ENCODE measurements at places on chromosomes 4 and X. TPM values are rescaled to one million over a fixed set of nuclear protein-coding genes. Genes with fewer than 3 reads are reported as not detected.

DNA sequence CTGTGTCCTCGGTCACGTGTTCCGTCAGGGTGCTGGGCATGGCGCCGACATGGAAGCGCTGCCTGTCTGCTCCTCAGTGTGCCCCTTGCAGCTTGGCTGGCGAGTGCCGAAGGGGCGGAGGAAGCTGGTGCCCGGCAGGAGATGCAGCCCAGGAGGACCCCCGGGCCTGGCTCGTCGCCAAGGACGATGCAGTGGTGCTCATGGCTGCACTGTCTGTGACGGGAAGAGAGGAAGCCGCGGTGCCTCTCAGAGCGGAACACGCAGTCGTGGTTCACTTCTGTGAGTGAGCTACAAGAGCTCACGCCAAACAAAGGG lies 38.1 kb downstream of the FGFRL1 start:
- no peak for DNase-seq

DNA sequence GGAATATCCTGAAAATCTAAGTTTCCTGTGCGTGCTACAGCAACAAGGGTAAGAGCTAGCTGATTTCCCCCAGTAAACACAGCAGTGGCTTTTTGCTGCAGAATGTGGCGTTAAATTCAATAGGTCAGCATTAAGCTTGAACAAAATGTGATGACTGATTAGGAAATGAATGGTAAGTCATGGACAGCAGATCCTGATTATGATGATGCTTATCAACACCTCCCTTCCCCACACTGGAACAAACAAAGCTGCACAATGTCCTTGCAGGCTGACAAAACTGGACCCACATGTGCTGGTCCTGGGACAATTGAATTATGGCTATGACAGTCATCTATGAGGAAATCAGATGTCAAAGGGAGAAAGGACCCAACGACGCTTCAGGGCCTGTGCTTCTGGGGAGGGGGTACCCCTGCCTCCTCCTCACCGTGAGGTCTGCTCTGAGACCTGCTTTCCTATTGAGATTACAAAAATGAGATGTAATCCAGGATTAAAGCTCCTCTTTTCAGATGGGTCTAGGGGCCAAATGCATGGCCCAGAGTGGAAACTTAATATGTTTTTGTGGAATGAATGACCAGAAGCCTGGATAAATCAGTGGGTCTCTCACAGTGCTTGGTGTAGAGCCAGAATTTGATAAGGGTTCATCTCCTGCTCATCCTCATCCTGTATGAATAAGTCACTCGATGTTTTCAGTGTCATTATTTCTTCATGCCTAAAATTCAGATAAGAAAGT lies 32.0 kb upstream of the BOD1L1 start:
- DNase-seq, result no peak

- DNase-seq, result no peak
Observed at GRCh38 chrX:29233592-29234183, 646.4 kb downstream of the IL1RAPL1 start.

DNA sequence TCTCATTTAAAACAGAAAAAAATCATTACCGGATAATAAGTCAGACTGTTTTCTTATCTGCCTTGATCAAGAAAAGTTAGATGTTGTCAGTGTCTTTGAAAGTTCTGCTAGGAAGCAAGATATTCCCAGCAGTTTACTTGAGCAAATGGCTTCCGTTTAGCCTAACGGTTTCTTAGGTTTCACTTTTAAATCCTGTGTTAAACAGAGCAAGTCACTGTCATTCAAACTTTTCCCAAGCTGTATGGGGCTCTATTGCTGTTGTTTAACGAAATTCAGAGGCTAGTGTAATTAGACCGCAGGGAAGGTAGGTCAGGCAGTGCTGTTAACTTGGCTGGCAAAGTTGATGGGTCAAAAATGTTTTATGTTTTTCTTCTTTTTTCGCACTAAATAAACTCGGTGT lies 80.3 kb upstream of the NEIL3 start:
- DNase-seq, result no peak

DNA sequence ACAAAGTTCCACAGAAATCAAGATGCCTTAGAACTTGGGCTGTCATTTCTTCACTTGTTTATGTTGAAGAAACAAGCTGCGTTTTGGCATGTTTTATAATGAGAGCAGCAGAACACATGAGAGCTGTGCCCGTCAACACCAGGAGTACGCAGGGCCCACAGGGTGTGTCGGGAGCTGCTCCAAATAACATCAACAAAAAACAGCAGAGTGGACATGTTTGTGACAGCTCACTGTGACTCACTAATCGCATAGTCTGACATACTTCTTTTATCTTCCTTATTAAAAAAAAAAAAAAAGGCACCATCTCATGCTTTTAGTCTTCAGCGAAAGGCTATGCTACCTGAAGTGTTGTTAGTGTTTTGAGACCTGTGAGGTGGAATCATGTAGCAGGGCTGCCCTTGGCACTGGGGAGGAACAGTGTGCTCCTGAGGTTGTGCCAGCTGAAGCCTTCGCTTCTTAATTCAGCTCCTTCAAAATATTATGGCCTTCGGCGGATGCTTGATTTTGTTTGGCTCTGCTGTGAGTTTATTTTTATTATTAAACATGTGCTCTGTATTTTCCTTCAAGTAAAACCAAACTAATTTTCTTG lies 32.8 kb downstream of the FHDC1 start:
- no peak for DNase-seq

- no peak for DNase-seq
Observed at GRCh38 chrX:10133980-10134676, 22.6 kb upstream of the CLCN4 start.

DNA sequence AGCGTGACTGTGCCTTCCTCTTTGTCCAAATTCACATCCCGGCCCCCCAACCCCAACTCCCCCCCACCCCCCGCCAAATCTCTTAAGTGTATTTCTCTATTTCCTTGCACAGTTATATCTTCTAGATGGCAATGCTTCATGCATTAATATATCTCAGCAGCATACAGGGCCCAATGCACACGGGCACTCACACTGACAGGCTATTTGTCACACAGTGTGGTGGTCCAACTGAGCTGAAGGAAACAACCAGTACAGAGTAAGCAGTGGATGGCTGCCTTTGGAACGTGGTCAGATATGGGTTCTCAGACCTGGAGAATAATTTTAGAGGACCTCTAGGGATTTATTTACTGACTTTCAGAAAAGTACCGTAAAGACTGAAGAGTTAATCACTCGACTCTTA lies 681 bp downstream of the EXOC1 start:
- DNase-seq, result no peak

DNA sequence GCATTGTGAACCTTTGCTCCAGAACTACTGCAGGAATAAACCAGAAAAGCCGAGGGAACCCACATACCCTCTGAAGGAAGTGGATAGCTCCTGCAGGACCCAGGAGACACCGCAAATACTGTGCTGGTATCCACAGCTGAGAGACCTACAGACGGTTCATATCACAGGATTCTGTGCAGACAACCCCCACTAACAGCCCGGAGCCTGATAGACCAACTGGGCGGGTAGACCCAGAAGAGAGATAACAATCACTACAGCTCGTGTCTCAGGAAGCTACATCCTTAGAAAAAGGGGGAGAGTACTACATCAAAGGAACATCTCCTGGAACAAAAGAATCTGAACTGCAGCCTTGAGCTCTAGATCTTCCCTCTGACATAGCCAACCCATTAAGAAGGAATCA lies 150.8 kb downstream of the FRAS1 start:
- peak; percentile 9 for DNase-seq

GRCh38 chr4:20428436-20429160 lies 176.9 kb downstream of the SLIT2 start:
- no peak for DNase-seq

GRCh38 chr4:140642674-140643437 lies 74.1 kb upstream of the UCP1 start:
- no peak for DNase-seq

- no peak for DNase-seq
Observed at GRCh38 chr4:15510961-15511360, 41.3 kb downstream of the CC2D2A start.

DNA sequence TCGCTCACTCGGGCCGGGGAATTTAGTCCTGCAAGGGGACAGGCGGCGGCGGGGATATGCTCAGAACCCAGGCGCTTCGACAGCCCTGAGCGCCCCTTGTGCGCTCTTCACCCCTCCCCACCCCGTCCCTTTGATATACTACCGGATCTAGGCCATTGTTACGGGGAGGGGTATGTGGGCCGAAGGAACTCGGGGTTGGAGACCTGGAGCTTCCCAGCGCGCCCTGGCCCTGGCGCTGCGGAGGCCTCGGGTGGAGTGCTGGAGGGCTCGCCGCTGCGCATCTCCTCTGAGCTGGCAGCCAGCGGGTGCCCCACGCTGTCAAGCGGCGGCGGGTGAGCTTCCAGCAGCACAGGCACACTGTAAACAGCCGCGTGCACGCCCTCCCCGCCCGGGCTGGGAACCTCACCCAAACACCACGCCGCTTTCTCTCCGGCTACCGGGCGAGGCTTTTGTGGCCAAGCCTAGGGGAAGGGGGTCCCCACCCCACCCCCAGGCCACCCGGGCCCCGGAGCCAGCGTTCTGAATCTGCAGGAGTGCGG lies 54.5 kb upstream of the BCOR start:
- DNase-seq, result no peak

CCNI gene
- 116 TPM for total RNA-seq

RAB39B gene
- not detected for total RNA-seq

DNA sequence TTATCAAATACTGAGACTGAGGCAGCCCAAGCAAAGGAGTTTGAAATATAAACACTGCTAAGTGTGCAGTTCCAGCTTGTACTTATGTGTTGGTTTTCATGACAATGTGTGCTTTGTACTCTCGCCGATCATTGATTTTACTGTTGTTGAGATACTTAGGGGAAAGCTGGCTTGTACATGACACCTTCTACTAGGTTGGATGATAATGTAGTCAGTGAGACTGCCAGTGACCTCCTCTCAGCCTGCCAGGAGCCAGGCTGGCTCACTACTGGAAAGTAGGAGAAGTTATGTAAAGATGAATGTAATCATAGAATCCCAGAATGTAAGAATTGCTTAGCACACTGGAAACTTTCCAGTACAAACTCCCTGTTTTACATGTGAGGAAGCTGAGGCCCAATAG lies 132.0 kb downstream of the AFF2 start:
- DNase-seq, result no peak

GRCh38 chrX:153900831-153901752 lies 3.4 kb upstream of the AVPR2 start:
- DNase-seq, result no peak

DNA sequence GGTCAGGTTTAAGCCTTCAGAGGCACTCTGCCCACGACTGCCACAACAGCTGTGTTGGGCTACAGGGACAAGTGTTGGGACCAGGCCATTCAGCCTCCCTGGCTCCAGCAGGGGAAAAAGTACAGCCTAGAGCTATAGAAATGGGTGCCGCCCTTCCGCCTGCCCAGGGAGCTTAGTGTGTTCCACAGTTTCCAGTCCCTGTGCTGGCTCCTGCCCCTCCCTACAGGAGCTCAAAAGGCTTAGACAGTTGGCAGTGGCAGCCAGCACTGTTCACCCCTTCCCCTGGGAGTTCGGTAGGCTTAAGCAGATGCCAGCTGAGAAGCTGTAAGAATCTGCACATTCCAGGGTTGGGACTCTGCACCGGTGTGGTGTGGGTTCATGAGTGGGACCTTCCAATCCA lies 408.2 kb upstream of the INTU start:
- DNase-seq, result no peak

RRH gene
- not detected for total RNA-seq

DNA sequence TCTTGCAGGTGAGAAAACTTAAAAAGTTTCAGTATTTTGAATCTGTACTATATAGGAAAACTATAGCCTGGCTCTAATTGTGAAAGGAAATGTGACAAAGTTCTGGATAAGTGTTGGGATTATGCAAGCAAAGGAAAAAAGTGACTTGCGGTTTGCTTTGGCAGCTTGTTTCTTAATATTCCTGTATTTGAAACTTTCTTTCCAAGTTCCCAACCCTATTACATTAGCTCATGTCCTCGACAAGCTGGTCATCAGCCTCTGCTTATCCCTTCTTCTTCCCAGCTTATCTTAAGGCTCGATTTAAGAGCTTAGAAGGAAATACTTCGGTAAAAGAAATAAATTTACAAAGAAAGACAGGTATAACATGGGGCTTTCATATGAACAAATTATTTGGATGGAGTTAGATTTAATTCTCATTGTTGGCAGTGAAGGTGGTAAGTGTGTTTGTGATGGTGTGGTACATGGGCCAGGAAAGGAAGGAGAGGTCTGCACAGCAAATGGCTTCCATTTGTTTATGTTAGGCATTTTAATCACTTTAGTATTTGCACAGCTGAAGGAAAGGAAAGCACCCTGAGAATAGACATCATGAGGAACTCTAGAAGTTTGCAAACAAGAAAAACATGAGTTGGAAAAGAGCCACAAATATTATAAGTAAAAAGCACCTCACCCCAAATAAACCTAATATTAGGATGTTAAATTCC lies 5.1 kb upstream of the MYOZ2 start:
- DNase-seq, result no peak

- DNase-seq, result no peak
Observed at GRCh38 chr4:11534623-11535302, 106.1 kb upstream of the HS3ST1 start.

NPY2R gene
- not detected for total RNA-seq

SHISA3 gene
- not detected for total RNA-seq

- no peak for DNase-seq
Observed at GRCh38 chr4:139154538-139154937, 22.5 kb downstream of the ELF2 start.

ESX1 gene
- not detected for total RNA-seq

GRCh38 chr4:71304289-71304850 lies 34.5 kb upstream of the SLC4A4 start:
- peak; percentile 25 for DNase-seq

GRCh38 chr4:54091637-54092404 lies 8.1 kb upstream of the GSX2 start:
- peak; percentile 65 for DNase-seq

DNA sequence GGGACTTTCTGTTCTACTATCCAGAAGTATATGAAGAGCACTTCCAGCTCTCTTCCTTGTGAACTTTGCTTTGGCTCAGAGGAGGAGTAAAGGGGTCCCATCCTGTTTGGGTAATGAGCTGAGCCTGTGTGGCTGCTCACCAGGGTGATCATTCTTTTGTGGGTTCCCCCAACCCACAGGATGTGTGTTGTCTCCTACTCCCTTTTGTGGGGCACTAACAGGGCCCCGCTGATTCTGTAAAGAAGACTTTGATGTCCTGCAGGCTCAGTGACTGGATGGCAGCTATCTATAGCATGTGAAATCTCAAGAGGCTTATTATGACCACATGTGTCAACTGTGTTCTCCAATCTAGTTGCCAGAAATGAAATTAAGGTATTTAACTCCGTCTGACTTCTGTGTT lies 40.8 kb downstream of the ZNF518B start:
- no peak for DNase-seq

DNA sequence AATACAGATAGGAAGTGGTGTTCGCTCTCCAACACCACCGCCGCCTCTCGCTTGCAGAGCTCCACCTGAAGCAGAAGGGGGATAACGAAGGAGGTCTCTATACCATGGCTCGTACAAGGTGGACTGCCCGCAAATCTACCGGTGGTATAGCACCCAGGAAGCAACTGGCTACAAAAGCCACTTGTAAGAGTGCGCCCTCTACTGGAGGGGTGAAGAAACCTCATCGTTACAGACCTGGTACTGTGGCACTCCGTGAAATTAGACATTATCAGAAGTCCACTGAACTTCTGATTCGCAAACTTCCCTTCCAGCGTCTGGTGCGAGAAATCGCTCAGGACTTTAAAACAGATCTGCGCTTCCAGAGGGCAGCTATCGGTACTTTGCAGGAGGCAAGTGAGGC lies 5.2 kb upstream of the BMP15 start:
- DNase-seq, result peak; percentile 26

GRCh38 chrX:153662266-153662665 lies 11.3 kb downstream of the PNCK start:
- peak; percentile 68 for DNase-seq
